ENCODE measurements at places on chromosomes 5 and 9.

DNA sequence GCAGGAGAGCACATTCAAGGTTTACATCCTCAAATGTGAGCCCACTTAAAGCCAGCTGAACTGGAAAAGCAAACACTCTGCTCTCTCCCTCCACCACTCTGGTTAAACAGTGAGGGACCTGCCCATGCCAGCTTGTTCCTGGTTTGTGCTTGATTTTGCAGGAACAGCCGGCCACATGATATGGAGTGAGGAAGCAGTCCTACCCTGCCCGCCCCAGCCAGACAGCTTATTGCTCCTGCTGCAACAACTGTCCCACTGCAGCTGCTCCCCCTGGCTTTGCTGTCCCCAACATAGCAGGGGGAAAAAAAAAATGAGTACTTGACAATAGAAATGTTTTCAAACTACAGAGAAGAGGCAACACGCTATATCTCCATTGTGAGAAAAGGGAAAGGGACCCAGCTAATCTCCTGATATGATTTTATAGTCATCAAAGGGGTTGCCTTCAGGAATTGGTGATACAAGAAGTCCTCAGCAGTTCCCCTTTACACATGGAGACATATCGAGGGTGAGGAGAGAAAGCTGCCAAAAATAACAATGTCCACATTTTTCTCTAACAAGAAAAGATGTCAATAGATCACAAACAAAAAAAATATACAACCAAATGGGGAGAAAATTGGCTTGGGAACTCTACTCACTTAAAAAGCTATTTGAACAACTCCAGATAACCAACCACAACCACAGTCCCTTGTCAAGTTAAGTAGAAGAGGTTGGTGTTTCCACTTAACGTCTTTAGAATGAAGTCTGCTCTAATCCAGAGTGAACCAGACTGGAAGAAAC, 4.6 kb downstream of the MYO10 start:
- no peak for DNase-seq

- DNase-seq = no peak
These were observed 20.5 kb downstream of the AQP3 start for GRCh38 chr9:33426843-33427293.

- DNase-seq = peak; percentile 34
These were observed 245.5 kb downstream of the SMARCA2 start for GRCh38 chr9:2260417-2261306.

GRCh38 chr5:135850231-135850630, 15.8 kb downstream of the SLC25A48 start:
- DNase-seq = no peak

GRCh38 chr9:77839459-77840140, 191.5 kb upstream of the GNA14 start:
- DNase-seq = no peak

All from HS-5 (cell line).